ENCODE measurements at places on chromosomes 13 and 19.

GRCh38 chr19:35928507-35928906 lies 7.7 kb upstream of the LRFN3 start:
- no peak for DNase-seq

DNA sequence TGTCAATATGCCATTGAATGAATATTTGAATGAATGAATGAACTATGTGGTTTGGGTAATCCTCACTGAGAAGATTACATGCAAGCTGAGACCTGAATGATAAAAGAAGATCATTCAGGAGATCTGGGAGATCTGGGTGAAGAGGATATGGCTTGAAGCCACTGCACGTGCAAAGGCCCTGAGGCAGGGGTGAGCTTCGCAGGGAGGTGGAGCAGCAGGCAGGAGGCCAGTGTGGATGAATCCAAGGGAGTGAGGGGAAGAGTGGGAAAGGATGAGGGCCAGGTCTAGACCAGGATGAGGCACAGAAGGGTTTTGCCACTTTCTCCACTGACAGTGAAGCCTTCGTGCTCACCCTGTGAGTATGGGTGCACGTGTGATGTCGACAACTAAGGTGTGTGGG lies 49.9 kb downstream of the ERICH4 start:
- DNase-seq: no peak

- no peak for DNase-seq
Observed at GRCh38 chr19:51139299-51140014, 2.6 kb upstream of the SIGLEC7 start.

DNA sequence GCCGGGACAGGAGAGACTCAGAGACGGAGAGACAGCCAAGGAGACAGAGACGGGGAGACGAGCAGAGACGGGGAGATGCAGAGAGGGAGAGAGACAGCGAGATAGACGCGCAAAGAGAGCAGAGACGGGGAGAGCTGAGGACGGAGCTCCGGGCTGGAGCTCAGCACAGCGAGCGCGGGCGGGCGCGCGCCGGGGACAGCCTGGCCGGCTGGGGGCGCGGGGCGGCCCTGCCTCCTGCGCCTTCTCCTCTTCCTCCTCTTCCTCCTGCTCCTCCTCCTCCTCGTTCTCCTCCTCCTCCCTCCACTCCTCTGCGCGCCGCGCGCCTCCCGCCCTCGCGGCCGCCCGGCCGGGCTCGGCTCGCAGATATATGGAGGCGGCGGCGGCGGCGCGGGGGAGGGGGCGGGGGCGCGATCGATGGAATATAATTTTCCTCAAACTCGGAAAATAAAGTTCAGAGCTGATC lies at the start of gene ERFL:
ERFL (minus strand) TSS at position 229 of the 463 bp plus-strand sequence. CDS start 15,530 bp downstream, outside the sequence.
- DNase-seq: no peak

- no peak for DNase-seq
Observed at GRCh38 chr19:13215572-13216380, 65.6 kb downstream of the IER2 start.

- DNase-seq: no peak
Observed at GRCh38 chr13:103246581-103247200, 180.5 kb upstream of the SLC10A2 start.

DNA sequence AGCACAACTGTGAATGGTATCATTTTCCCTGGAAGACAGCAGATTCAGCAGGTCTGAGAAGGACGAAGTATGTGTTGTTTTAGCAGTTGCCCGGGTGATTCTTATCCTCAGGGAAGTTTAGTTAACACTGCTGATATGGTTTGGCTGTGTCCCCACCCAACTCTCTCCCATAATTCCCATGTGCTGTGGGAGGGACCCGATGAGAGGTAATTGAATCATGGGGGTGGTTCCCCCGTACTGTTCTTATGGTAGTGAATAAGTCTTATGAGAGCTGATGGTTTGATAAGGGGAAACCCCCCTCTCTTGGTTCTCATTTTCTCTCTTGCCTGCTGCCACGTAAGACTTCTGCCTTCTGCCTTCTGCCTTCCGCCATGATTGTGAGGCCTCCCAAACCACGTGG lies 81.0 kb upstream of the UBAC2 start:
- DNase-seq: no peak

- no peak for DNase-seq
Observed at GRCh38 chr19:18898081-18898606, 2.2 kb upstream of the CERS1 start.

DNA sequence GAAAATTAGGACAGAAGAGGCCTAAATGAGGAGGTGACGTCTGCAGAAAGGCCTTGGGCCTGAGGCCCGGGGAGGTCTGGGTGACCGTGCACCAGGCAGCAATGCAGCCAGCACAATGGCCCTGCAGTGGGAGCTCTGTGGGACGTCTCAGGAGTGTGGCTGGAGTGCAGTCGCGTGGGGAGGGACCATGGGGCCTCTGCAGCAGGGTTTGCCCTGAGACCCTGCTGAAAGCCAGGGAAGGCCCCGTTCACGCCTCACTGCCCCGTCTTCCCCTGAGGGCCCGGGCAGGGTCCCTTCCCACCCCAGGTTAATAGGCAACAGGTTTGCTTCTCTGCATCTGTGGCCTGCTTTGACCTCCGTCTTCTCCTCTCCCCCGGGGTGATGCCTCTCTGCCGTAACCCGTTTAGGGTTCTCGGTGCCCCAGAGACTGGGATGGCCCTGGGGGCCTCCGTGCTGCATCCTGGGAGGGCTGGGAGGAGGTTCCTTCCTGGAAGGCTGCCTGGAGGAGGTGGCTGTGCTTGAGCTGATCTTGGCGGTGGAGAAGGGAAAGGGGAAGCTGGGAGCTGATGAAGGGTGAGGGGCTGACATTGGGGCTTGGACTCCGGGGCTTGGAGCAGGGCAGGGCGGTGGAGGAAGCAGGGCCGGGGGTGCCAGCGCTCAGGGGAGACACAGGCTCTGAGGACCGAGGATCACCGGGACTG lies 9.7 kb downstream of the PALM start:
- DNase-seq: no peak

DNA sequence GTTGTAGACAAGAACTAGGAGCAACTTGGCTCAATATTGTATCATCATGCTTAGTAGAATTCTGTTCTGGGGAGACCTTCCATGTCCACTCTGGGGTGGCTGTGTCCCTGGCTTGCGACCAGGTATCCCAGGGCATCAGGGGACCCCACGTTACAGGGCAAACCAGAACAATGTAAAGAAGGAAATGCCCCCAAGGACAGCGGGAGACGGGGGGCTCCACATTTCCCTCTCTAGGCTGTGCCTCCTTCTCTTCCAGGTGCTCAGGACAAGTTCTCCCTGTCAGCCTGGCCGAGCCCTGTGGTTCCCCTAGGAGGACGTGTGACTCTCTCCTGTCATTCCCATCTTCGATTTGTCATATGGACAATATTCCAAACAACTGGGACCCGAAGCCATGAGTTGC lies 30.8 kb downstream of the LAIR2 start:
- no peak for DNase-seq

DNA sequence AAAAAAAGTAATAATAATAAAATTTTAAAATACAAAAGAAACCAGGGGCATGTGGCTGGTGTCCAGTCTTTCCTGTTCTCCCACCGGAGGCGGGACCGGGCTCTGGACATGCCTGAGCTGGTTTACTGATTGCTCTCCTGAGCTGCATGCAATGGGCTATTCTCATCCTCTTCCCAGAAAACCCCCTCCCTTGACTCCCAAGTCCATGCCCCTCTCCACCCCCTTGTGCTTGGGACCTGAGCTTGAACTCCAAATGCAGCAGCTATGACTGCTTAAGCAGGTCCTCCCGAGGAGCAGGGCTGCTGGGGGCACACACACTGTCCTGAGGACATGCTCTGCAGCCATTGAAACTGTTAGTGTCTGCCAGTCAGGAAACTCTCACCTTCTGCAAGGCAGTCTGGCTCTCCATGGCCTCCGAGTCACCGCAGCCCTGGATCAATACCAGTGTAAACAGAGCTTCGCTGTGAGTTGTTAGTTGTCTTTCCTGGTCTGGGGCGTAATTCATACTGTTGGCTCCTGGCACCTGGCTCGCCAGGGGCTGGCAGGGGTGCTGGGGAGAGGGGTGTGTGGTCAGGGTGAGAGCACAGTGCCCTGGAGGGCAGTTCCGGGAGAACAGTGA lies 41.6 kb upstream of the CHST8 start:
- DNase-seq: no peak

DNA sequence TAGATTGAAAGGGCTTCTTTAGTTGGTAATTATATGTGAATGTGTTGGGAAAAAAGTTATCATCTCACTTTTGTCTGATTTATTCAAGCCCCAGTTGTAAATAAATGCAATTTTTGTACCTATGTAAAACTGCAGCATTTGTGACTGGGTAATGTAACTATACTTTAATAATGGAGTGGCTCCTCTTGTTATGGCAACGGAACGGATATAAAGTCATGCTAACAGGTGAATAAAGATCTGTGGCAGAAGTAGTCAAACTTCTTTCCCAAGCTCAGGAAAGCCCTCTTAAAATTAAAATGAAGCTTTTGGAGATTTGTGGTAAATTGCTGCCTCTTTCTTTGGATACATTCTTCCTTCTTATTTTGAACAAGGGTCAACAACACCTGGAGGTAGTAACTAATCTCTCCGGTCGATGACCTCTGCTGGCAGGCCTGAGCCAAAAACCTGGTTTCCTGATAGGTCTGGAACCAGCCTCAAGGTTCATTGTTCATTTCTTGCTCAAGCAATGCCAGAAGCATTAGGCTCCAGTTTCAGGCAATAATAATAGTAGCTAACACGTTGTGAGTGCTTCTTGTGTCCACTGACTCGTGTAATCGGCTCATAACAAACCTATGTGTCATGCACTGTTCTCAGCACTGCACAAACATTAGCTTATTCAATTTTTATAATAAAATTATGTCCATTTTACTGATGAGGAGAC lies 313.4 kb upstream of the DACH1 start:
- DNase-seq: no peak

DNA sequence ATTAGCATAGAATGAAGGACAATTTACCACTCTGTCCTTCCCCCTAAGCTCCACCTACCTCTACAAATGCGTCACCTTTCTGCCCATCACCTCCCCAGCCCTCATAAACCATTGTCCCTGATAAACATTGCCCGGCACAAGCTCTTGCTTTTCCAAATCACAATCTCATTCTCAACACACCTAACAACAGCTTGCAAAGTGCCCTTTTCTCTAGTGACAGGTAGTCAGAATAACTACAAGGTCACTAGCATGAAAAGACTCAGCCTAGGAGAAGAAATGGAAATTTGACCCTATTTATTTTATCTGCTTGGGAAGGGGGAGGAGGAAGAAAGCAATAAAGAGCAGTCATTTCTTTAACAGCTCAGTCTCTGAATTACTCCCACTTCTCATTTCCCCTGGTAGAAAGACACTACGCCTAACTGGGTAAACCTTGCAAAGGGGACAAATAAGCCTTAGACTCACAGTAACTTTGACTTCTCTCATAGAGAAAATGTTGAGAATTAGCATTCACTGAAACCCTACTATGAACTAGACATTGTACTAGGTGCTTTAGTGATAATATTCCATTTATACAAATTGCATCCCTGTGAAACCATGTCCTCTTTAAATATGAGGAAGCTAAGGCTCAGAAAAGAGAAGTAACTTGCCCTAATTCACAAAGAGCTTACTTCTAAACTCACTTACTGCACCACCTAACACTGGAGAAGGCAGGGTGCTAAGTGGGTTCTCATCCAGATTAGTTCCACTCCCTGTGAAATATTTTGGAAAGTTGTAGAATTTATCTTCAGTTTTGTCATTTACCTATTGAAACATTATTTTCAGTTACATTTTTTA lies 116.2 kb upstream of the FNDC3A start:
- DNase-seq: peak; percentile 49

DNA sequence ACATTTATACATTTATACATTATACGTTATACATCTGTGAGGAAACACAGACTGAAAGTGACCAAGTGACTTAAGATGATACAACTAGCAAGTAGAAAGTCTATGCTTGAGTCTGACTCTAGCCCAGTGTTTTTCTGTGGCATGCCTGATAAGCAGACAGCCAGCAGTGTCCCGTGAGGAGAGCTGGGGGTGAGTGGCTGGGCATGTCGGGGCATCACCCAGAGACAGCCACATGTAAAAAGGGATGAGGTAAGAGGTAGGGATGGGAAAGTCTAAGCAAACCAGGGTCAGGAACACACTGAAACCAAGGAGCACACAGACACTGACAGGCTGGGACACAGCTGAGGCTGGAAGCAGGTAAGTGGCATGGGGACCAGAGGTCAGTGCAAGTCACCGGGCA lies 333.2 kb downstream of the FOXO1 start:
- no peak for DNase-seq

- DNase-seq: no peak
Observed at GRCh38 chr19:36916991-36917390, 859 bp downstream of the ZNF568 start.

Data from H9 (cell line).